ENCODE measurements at places on chromosomes 7 and 10.

- DNase-seq: no peak
Observed at GRCh38 chr10:67250686-67251085, 324.9 kb downstream of the LRRTM3 start.

DNA sequence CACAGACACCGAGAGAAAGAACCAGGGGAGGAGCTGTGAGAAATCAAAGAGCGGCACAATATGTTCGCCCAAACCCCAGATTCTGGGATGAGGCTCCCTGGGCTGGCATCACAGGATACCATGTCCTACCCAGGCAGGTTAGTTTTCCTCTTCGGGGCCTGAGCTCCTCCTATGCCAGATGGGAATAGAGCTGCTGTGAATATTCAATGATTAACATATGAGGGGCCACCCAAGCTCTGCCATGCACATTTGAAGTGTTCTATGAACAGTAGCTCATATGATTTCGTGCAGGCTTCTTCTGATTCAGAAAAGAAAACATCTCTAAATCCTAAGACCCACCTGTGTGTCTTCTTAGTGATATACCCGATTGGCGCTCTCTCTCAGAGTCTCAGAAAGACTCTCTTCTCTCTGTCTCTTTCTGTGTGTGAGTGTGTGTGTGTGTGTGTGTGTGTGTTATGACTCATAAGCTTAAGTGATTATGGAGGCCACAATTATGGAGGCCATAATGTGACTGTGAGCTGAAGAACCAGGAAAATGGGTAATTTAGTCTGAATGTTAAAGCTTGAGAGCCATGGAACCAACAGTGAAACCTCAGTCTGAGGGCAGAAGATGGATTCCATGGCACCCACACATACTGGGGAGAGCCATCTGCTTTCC, 220.5 kb downstream of the KLF6 start:
- DNase-seq: no peak

GRCh38 chr7:120421151-120421651, 148.2 kb downstream of the KCND2 start:
- DNase-seq: no peak

- no peak for DNase-seq
Observed at GRCh38 chr10:110963162-110963561, 43.8 kb downstream of the SHOC2 start.

GRCh38 chr7:30038196-30038980, 10.2 kb downstream of the PLEKHA8 start:
- DNase-seq: no peak

DNA sequence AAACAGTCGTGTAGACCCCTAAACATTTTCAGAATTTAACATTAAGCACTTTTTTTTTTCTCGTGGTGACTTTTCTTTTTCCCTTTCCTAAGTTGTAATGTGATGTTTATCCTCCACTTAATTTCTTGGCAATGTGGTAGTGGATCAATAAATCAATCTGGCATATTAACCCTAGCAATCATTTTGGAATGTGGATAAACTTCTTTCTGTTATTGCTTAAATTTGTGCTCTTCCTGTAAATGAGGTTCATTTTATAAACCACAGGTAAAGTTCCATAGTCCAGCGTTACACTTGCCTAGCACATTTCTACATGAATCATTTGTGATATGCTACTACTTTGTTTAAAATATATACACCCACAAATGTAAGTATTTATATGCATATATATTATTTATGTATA, 247.4 kb upstream of the ETV1 start:
- DNase-seq: no peak

GRCh38 chr7:78601728-78602127, 803.2 kb downstream of the PHTF2 start:
- DNase-seq: no peak

DNA sequence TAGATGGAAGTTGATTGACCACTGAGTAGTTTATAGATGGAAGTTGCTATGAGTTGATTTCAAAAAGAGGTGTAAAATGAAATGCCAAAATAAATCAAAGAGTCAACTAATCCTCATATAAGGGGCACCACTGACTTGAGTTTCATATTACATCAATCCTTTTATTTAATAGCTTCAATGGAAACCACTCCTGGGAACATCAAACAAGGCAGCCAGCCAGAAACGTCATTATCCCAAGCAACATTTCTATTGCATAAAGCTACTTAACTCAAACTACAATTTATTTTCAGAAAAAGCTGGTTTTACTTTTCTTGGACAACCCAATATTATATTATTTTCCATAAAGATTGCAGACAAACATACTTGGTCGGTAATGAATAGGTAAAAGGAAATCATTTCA, 162.1 kb downstream of the TSPAN12 start:
- no peak for DNase-seq

DNA sequence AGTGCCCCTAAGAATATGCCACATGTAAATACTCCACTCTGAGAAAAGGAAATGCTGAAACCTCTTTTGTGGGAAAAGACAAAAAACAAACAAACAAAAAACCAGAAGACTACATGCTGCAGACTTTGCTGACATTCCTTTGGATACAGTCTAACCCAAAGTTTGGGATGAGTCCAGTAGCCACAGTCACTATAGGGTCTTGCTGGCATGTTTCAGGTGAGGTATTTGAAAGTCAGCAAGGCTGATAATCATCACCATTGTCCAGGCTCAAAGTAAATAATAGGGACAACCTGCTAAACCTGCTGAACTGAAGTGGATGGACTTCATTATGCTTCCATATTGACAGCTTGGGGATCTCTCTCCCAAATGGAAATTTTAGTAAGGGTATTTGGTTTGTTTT, 1087.0 kb upstream of the LRRTM3 start:
- DNase-seq: no peak

- no peak for DNase-seq
Observed at GRCh38 chr7:2979201-2979631, 64.5 kb downstream of the CARD11 start.

DNA sequence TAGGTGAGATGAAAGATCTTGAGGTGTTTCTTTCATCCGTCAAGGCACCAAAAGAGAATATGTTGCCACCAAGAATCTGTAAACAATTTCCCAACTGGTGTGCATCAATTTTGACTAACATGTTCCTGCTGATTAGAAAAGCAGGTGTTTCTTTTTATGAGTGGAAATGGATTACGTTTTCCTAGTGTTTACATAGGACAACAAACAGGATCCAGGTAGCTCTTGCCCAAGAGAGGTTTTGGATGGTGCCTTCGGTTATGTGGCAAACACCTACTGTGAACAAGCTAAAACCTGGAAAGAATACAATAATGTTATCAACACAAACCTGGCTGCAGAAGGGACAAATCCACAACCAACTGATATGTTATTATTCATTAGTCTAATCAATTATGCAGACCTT, 53.6 kb upstream of the WNT16 start:
- DNase-seq: no peak

DNA sequence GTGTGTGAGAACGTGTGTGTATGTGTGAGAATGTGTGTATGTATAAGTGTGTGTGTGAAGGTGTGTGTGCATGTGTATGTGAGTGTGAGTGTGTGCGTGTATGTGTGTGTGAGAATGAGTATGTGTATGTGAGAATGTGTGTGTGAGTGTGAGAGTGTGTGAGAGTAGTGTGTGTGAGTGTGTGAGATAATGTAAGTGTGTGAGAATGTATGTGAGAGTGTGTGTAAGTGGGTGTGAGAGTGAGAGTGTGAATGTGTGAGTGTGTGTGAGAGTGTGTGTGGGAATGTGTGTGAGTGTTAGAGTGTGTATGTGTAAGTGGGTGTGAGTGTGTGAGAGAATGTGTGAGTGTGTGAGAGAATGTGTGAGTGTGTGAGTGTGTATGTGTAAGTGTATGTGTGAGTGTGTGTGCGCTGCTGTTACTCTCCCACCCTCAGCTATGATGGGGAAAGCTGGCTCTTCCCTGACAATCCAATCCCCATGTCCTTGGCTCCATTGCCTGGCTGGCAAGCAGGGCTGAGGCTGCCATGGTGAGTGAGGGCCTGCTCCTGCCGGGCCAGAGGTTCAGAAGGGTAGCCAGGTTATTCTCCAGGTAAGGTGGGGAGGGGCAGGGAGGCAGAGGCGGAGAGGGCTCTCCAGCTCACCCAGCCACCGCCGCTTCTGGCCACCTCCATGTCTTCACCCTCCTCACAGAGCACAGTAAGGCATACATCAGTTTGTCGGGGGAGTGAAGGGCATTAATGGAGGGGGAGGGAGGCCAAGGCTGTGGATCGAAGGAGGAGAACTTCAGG, 72.6 kb upstream of the PCBD1 start:
- no peak for DNase-seq

- no peak for DNase-seq
Observed at GRCh38 chr10:11712744-11713143, 29.4 kb upstream of the ECHDC3 start.

DNA sequence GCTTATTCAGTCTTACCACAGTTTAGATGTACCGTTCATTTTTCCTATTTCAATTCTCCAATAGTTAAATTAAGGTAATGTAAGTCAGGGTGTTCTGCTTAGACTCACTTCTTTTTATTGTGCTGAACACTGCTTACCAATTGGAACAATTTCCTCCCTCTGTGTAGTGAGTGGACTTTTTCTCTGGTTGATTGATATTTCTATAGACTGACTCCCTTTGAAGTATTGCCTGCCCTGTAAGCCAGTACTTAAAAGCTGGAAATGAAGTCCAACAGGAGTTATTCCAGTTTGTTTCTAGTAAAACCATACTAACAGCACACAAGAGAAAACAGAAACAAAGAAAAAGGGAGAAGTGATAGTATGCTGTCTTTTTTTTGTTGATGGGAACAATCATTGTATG, 1674.9 kb downstream of the REEP3 start:
- DNase-seq: no peak

GRCh38 chr7:22425361-22425760, 68.4 kb upstream of the RAPGEF5 start:
- DNase-seq: no peak

DNA sequence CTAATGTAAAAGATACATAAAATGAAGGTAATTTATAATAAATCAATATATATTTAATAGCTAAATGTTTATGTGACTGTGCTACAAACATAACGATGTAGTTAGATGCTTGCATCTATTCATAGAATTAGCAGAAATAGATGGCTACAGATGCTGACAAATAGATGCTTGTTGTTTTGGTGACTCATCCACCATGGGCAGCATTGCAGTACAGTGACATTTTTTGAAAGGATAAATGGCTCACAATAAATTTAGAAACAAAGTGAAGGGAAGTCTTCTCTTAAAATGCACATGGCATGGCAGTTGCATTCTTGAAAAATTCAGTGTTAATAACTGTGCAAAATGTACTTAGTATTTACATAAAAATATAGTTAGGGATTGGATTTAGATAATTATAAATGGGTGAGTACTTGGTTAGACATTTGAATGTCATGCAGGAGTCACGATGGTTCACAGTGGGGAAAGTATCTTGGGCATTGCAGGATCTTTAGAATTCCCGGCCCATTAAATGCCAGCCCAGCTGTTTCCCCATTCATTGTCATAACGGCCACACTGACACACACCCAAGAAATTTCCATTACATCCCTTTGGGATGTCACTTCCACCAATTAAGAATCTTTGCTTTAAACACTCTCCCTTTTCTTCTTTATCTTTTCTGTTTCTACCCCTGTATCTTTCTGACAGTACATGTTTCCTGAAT, 564.1 kb downstream of the ATRNL1 start:
- DNase-seq: no peak

Data from HFF-Myc (cell line).